CD4-positive, alpha-beta T cell treated with Interleukin-6 for 4 hours (primary cell): ENCODE measurements at places on chromosomes 7 and 10.

GRCh38 chr10:68877482-68878110 is 23.5 kb upstream of the DDX50 start:
- DNase-seq = no peak

GRCh38 chr7:44955733-44956132 is 23.1 kb downstream of the MYO1G start:
- no peak for DNase-seq

DNA sequence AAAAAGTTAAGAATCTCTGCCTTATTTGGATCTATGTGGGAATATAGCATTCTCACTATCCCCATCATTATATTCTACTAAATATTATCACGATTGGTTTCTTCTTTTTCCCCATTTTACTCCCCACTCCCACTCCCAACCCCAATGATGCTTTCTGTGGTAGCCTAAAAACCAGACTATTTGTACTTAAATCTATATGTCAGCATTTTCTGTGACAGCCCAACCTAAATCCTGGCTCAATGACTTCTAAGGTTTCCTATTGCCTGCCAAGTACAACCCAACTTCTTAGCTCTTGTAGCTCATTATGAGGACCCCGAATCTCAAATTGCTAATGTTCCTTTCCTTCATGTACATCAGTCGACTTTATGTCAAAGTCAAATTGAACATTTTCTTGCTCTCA is 598.6 kb downstream of the XPNPEP1 start:
- no peak for DNase-seq

DNA sequence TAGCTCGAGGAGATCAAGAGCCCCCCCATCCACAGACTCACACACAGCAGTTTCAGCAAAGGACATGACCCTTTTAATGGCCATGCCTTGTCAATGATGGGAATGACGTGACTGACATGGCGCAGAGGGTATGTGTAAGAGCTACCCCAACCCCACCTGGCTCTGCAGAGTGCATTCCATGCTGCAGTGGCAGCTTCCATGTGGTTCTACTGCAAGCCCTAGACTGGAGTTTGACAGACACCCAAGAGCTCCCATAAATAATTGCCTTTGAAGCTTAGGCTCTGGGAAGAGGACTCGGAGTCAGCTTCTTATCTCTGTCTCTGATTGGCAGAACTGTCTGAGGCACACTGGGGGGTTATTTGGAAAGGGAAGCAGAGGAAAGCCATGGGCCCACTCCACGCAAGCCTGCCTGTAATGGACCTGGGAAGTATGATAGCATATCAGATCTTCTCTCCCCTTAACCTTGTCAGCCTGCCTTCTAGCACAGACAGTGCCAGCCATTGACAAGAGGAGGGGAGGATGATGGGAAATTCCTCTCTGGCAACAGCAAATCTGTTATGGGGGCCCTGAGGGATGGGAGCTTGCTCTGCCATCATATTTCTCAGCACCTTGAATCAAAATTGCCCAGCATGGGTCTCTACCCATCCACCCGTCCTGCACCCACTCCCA is 478.5 kb upstream of the PODXL start:
- no peak for DNase-seq

GRCh38 chr7:38368191-38368605 is 94.8 kb upstream of the TARP start:
- DNase-seq = peak; percentile 84

DNA sequence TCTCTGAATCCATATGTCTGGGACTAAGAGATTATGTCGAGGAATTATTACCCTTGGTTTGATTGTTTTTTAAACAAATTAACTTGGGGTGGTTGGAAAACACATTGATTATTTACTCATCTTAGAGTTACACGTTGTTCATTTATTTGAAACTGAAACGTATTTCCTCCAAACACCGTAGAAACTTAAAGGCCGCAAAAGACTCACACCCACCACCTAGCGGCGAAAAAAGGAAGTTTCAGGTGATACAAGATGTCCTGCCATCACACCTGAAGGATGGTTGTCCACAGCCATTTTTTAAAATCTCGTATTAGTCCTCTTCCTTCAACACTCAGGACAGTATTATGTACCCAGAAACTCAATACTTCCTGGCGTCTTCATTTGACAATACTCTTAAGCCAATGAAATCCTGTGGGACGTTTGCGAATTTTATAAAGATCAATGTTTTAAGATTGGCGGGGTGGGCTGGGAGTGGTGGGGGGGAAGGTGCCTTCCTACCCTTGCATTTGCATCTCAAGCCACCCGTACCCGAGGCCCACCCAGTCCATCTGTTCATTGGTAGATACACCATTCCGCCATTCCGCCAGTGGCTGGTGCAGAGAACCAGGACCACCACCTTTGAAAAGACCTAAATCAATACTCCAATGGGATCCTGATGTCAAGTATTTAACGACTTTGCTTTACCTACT is 1.4 kb upstream of the LCOR start:
- peak; percentile 85 for DNase-seq

GRCh38 chr10:85791818-85792532 is 574.6 kb downstream of the GRID1 start:
- DNase-seq = no peak

GRCh38 chr7:150570556-150571465 is 3.6 kb downstream of the GIMAP4 start:
- DNase-seq = no peak

DNA sequence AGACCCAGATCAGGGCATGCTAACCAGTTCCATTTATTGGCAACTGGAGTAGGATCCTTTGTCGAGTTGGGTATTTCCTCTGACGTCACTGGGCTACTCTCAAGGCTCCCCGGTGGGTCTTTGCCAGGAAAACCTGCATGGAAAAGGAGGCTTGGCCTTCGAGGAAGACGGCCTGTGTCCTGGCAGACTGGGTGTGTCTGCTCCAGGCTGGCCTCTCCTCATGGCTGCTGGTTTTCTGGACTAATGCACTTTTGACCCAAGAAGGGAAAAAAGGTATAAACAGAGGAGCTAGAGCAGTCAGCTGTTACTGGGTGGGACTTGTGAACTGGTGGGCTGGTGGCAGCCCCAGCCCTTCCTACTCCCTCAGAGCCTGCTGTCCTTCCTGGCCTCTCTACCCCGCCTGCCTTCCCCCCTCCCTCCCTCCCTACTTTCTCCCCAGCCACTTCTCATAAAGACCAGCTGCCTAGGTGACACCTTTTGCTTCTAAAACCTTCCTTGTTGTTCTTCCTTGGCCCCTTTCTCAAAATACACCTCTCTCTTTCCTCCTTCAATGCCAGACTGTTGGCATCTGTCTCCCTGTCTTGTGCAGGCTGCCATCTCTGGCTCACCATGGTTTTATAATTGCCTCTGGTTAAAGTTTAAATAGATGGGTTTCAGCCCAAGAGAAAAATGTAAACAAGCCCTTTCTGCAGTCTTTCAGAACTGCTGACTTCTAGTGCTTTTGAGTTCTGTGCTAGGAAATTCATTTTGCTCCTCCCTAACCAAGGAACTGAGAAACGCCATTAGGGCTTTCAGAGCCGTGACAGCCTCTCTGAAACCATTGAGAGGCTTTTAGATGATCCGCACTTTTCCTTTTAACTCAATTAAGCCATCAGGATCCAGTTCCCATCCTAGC is 101.8 kb upstream of the MKLN1 start:
- no peak for DNase-seq

DNA sequence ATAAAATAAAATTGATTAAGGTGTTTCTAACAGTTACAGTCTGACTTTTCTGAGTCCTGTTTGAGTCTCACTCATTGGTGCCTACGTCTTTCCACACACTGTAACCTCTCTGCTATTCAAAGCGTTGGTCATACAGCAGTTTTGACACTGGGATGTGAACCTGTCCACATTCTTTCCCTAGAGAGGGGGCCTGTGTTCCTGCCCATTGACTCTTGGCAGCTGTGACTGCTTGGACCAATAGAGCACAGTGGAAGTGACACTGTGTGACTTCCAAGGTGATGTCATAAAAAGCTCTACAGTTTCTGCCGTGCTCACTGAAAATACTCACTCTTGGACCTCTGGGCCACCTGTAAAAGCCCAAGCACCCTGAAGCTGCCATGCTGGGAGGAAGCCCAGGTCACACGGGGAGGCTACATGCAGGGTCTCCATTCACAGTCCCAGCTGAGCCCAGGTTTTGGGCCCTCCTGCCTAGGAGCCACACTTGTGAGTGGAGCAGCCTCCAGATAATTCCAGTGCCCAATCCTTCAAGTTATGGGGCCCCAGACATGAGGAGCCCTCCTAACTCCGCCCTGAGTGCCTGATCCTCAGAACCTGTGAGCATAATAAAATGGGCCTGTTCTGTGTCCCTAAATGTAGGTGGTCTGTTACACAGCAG is 704 bp upstream of the ANTXRL start:
- DNase-seq = no peak

DNA sequence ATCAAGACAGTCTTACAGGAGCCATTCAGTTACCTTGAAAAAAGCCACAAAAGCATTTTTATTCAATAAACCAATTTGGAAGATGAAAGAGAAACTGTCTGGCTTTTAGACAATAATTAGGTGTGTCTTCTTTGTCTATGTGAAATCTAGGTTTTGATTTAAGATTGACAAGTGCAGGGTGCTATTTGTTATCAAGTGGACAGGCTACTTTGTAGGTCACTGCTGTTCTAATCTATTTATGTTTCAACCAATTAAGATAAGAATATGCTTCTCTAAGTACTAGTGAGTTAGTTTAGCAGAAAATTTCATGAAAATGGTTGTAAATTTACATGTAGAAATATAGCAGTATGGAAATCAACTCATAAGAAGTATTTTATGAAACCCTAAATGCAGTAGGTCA is 177.5 kb downstream of the CACNA2D1 start:
- DNase-seq = no peak

DNA sequence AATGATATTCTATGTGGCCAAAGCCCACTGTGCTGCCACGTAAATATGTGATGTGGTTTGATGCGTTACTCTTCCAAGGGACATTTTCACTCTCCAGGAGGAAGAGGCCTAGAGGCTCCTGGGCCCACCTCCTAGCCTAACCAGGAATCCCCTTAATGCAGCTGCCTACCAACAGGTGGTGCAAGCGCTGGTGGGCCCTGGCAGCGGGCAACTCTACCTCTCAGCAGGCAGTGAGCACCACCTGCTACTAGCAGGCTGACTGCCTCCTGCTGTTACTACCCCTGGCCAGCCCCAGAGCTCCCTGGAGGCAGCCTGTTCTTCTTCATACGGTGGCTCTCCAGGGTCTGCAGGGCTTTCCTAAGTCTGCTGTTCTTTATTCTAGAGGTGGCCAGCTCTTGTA is 62.8 kb downstream of the CDH23 start:
- DNase-seq = no peak

DNA sequence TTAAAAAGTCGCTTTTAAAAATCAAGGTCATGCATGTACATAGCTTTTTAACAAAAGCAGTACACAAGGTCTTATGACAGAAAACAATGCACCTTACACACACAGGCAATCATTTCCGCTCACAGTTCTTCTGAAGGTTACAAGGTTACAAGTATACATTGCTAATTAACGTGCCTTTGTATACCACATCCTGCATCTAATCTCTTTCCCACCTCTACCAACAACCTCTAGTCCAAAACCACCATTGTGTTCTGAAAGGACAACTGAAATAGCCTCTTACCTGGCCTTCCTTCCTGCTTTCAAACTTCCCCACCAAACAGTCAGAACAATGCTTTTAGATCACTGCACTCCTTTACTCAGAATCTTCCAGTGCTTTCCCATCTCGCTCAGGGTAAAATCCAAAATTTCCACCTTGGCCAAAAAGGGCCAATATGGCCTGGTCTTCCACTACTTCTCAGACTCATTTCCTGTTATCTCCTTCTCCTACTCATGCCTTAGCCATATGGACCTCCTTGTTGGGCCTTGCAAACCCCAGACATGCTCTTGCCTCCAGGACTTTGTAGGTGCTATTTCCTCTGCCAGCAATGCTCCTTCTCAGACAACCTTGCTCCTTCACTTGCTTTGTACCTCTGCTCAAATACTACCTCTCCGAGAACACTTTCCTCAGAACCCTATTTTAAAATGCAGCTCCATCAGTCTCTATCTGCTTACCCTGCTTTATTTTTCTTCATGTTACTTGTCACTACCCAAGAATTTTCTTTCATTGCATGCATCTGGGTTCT is 205.4 kb downstream of the DNAJC1 start:
- peak; percentile 13 for DNase-seq

DNA sequence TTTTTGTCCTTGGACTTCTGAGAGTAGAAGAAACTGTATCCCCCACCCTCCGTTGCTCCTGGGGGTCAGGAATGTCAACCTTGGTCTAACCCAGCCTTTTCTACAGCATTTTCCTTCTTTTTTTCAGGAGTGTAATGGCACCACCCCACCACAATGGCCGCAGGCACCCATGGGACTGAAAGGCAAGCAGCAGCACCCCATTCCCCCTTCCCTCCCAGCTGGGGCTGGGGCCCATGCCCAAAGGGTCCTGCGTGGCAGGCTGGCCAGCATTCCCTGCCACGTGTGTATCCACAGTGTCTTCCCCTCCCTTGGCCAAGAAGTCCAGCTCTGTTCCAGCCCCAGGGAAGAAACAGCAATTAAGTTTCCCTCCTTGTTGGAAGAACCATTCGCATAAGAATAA is 106.9 kb downstream of the ZPBP start:
- DNase-seq = no peak

DNA sequence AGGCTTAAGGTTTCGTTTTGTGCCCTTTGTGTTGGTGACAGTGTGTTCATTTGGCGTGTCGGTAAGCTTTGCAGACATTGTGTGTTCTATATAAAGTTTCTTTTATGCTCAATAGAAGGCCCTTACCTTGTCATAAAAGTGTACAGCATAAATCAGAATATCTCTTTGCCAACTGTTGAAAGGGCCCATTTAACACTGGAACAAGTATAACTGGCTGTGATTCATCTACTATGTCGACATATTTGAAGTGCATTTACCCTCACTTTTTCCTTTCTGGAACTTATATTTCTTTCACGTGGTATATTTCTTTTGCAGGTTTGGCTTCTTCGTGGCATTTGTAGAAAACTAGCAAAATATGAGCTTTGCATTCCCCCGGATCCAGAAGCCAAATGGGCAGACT is 32.7 kb downstream of the EEPD1 start:
- DNase-seq = no peak

DNA sequence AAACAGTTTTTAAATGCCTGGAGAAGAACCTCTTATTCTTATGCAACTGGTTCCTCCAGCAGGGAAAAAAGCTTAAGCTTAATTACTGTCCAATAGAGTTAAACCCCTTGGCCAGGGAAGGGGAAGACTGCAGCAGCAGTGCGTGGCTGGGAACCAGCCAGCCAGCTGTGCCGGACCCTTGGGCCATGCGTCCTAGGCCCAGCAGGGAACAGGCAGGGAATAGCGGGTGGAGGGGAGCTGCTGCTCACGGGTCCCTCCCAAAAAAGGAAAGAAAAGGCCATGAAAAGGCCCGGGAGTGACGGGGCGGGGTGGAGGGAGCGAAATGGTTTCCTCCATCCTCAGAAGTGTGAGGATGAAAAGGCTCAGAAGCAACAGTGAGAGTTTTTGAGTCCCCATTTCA is 35.2 kb upstream of the HECW1 start:
- no peak for DNase-seq

GRCh38 chr10:44028384-44029137 is 356.3 kb downstream of the CXCL12 start:
- no peak for DNase-seq

GRCh38 chr7:102300643-102301221 is 14.1 kb downstream of the SH2B2 start:
- DNase-seq = no peak

- DNase-seq = peak; percentile 52
Measured at GRCh38 chr10:8365935-8366911, 311.7 kb downstream of the GATA3 start.

- no peak for DNase-seq
Measured at GRCh38 chr10:60461688-60462087, 72.0 kb upstream of the ANK3 start.
